ENCODE measurements at places on chromosomes 16 and 17. TPM values are rescaled to one million over a fixed set of nuclear protein-coding genes. Genes with fewer than 3 reads are reported as not detected.
A peak's percentile ranks its signal among the peaks of the same experiment; 100 is the strongest.

DNA sequence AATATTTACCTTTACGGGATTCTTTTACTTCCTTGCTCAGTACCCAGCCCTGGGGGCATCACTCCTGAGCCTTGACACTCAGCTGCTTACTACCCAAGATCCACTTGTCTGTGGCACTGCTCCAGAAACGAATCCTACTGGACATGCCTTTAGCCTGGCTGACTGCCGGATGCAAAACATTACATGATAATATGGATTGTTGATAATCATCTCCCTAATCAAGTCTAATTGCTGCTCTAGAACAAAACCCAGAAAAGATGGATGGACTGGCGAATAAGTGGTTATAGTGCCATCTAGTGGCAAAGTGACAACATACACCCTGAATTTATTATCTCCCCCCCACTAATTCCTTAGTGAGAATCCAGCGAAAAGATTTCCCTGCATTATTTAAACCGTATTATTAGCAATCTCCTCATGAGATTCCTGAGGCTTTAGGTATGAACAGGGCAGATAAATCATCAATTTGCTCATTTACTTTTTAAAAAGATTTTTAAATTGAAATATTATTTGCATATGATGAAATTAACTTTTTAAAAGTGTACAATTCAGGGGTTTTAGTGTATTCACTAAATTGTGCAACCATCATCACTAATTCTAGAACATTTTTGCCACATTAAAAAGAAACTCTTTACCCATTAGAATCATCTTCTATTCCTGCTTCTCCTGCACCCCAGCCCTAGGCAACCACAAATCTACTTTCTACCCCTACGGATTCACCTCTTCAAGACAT is 61.6 kb downstream of the RGS9 start:
- DNase-seq, result no peak
- H3K27ac ChIP-seq, result no peak overlapping the region
- H3K36me3 ChIP-seq, result no peaks in the 10 kb centered on the region
- no peaks in the 10 kb centered on the region for H3K27me3 ChIP-seq

DNA sequence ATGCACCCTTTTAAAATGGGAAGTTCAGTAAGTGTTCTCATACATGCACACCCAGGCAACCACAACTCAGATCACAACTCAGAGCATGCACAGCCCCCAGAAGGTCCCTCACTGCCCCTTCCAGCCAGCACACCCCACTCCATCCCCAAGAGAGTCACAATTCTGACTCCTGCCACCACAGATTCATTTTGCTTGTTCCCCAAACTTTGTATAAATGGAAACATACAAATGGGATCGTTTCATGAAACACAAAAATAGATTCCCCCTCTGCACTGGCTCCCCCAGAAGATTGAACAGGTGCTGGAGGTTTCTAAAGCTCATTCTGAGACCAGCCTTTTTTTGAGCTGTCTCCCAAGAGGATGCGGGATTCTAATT is 3.3 kb upstream of the TNFRSF13B start:
- no peak for DNase-seq
- H3K27me3 ChIP-seq, result no peaks in the 10 kb centered on the region
- no peak overlapping the region for H3K4me3 ChIP-seq
- no peaks in the 10 kb centered on the region for H3K36me3 ChIP-seq

DNA sequence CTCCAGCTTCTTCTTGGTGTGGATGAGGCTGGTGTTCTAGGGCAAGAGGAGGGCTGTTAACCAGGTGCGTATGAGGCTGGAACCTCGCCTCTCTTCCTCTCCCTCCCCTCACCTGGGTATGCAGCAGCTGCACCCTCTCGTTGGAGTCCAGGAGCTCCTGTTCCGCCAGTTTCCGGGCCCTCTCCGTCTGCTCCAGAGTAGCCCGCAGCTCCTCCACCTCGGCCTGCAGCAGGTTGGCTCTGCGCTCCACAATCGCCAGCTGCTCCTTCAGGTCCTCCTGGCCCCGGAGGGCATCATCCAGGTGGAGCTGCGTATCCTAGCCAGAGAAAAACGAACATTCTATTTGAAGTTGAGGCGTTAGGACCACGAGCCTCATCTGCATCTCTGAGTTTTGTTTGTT is 25.4 kb downstream of the MYH3 start:
- peaks cover 37% of the 10 kb centered on the region for H3K36me3 ChIP-seq
- H3K27me3 ChIP-seq, result no peaks in the 10 kb centered on the region
- no peak overlapping the region for H3K27ac ChIP-seq
- no peaks in the 10 kb centered on the region for H3K4me1 ChIP-seq
- no peak for DNase-seq

DNA sequence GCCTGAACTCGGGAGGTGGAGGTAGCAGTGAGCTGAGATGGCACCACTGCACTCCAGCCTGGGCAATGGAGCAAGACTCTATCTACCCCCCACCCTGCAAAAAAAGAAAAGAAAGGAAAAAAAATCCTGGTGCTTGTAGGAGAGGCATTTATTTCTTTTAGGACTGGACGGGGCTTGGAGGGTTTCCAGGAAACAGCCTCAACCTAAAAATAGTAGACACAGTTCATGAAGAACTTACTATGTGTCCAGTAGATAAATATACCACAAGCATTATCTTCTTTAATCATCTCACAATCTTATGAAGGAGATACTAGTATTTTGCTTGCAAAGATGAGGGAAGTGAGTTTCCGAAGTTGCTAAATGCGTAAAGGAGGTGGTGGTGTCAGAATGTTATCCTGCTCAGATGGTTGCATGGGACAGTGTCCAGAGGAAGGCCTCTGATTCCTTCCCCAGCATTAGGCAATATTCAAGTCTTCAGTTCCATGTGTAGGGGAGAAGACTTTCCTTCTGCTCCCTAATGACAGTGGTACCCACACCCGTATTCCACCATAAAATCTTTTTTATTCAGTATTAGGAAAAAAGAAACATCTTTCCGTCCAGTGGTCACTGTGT is 263.2 kb downstream of the WWOX start:
- no peaks in the 10 kb centered on the region for H3K36me3 ChIP-seq
- H3K27me3 ChIP-seq, result no peaks in the 10 kb centered on the region
- DNase-seq, result no peak
- H3K4me3 ChIP-seq, result no peak overlapping the region
- H3K4me1 ChIP-seq, result no peaks in the 10 kb centered on the region

- no peak overlapping the region for H3K27ac ChIP-seq
- no peaks in the 10 kb centered on the region for H3K4me1 ChIP-seq
- no peak overlapping the region for H3K4me3 ChIP-seq
- no peaks in the 10 kb centered on the region for H3K36me3 ChIP-seq
These were observed 183.2 kb downstream of the ZNF423 start for GRCh38 chr16:49672753-49673152.

DNA sequence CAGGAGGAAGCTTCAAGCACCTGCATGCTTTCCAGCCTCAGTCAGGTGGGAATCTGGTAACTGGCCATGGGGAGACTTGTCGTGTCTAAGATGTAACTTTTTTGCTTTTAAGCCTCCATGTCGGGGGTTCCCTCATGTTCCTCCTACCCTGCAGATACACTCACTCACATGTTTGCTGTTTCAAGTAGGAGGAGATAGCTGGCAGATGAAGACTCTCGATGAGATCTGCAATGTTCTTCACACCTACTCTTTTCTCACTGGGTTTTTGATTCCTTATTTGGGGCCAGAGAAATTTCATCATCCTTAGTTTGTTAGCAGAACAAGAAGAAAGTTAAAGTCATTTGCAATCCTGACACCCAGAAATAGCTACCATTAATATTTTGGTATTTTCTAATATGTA is 24.7 kb downstream of the UTP4 start:
- H3K4me3 ChIP-seq, result no peak overlapping the region
- H3K4me1 ChIP-seq, result peaks cover 18% of the 10 kb centered on the region
- peaks cover 55% of the 10 kb centered on the region for H3K36me3 ChIP-seq
- no peaks in the 10 kb centered on the region for H3K27me3 ChIP-seq

DNA sequence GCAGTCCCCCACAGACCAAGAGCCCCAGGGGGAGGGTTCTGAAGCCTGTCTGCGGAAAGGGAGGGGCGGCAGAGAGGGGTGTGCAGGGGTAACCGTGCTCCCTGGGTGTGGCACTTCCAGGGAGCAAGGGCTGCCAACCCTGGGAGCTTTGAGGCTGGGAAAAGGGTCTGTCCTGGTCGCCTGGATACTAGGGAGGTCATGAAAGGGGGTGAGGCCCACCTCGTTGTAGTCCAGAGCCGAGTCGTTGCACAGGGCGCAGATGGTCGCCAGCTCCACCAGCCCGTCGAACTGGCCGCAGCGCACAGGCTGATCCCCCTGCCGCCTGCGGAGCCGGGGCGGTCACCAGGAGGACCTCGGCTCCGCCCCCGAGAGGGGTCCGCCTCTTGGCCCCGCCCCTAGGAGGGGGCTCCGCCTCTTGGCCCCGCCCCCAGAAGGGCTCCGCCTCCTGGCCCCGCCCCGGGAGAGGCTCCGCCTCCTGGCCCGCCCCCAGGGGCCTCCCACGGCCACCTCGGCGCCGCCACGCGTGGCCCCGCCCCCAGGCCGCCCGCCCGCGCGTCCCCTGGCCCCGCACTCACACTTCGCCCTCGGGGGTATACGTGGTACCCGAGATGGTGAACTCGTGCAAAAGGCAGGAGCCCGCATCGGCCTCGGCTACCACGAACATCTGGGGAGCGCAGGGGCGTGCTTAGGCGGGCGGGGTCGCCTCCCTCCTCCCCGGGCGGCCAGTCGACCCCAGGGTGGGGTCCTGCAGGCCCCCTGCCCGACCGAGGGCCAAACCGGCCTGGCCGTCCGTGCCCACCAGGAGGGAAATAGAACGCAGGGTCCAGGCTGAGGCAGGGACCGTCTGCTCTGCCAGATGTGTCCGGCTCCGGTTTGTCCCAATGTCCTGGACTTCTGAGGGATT is 19.5 kb downstream of the ATP2A3 start:
- no peak overlapping the region for H3K27ac ChIP-seq
- peak; percentile 39 for DNase-seq
- H3K36me3 ChIP-seq, result peaks cover 40% of the 10 kb centered on the region
- H3K4me1 ChIP-seq, result no peaks in the 10 kb centered on the region
- H3K27me3 ChIP-seq, result no peaks in the 10 kb centered on the region
- H3K4me3 ChIP-seq, result no peak overlapping the region

DNA sequence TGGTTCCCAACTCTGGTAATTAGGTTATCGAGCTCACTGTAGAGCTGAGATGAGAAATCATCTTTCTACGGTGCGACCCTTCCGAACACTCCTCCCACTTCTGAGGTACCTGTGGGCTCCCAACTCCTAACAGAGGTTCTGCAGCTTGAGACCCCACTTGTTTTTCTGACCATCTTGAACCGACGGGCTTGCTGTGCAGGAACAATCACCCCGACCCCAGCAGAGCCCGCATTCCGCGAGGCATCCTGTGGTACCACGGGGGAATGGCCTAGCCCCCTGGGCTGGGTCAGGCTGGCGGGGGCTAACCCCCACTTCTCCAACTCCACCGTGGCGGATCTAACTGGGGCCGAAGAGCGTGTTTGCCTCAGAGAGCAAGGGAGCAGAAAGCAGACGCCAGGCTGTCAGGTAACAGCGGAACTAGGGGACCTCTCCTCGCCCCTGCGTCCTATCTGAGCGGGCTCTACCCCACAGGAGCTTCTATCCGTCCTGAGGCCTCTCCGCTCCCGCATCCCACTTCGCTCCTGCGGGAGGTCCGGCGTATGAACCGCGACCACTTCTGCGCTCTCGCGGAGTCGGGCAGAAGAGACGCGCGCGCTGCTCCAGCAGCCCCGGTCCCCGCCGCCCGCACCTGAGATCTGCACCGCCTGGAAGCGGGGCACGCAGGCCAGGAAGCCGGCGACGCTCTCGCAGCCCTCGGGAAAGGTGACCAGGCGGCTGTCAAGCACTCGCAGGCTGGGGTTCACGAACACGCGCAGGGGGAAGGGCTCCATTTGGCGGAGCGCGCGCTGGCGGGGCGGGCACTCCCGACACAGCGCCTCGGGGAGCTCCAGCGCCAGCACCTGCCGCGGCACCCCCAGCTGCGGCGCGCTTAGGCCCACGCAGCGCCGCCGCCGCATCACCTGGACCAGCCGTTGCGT is 761 bp downstream of the PDF start:
- peaks cover 55% of the 10 kb centered on the region for H3K4me1 ChIP-seq
- H3K27me3 ChIP-seq, result no peaks in the 10 kb centered on the region
- H3K27ac ChIP-seq, result peak overlapping the region; percentile 72
- peaks cover 45% of the 10 kb centered on the region for H3K36me3 ChIP-seq

- DNase-seq, result no peak
- no peak overlapping the region for H3K27ac ChIP-seq
- H3K4me3 ChIP-seq, result no peak overlapping the region
- peaks cover 7% of the 10 kb centered on the region for H3K4me1 ChIP-seq
- no peaks in the 10 kb centered on the region for H3K36me3 ChIP-seq
- peaks cover 38% of the 10 kb centered on the region for H3K27me3 ChIP-seq
These were observed 276.2 kb upstream of the IRX5 start for GRCh38 chr16:54654429-54654828.

GRCh38 chr16:51163894-51164566 is 13.0 kb upstream of the SALL1 start:
- no peak overlapping the region for H3K27ac ChIP-seq
- no peaks in the 10 kb centered on the region for H3K36me3 ChIP-seq
- peaks cover 5% of the 10 kb centered on the region for H3K27me3 ChIP-seq
- H3K4me1 ChIP-seq, result no peaks in the 10 kb centered on the region
- H3K4me3 ChIP-seq, result no peak overlapping the region

DNA sequence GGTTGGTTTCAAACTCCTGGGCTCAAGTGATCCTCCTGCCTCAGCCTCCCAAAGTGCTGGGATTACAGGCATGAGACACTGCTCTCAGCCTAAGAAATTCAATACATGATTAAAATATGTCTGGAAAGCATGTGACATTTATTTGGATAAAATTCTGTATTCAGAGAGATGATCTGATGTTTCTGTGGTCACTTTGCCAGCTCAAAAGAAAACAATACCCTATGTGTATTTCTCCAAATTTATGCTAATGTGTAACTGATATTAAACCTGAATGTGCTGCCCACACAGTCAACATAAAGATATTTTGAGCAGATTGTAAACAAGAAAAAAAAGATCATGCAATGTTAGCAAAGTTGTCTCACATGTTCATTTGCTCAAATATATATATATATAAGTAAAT is 16.7 kb downstream of the C17orf67 start:
- no peaks in the 10 kb centered on the region for H3K36me3 ChIP-seq
- H3K4me1 ChIP-seq, result peaks cover 8% of the 10 kb centered on the region
- no peak for DNase-seq
- no peaks in the 10 kb centered on the region for H3K27me3 ChIP-seq
- no peak overlapping the region for H3K27ac ChIP-seq

GRCh38 chr16:78748220-78748929 is 648.9 kb downstream of the WWOX start:
- H3K36me3 ChIP-seq, result peaks cover 1% of the 10 kb centered on the region
- no peak overlapping the region for H3K4me3 ChIP-seq
- peaks cover 27% of the 10 kb centered on the region for H3K4me1 ChIP-seq
- no peak overlapping the region for H3K27ac ChIP-seq
- H3K27me3 ChIP-seq, result no peaks in the 10 kb centered on the region

DNAAF1 gene
- total RNA-seq, result not detected

NHLRC4 gene
- total RNA-seq, result 0.60 TPM

GPRC5B gene
- total RNA-seq, result 0.55 TPM

CCDC200 gene
- total RNA-seq, result not detected

RAPGEFL1 gene
- 4.0 TPM for total RNA-seq

UNC119 gene
- total RNA-seq, result 50.3 TPM

GRAP gene
- 8.1 TPM for total RNA-seq

DHX58 gene
- 46.3 TPM for total RNA-seq

KRTAP2-3 gene
- not detected for total RNA-seq

GUCY2D gene
- total RNA-seq, result not detected

MYH11 gene
- total RNA-seq, result not detected

All from activated naive CD4-positive, alpha-beta T cell treated with anti-CD3 and anti-CD28 coated beads for 36 hours (primary cell).